ENCODE measurements at places on chromosomes 13 and 19. TPM values are rescaled to one million over a fixed set of nuclear protein-coding genes. Genes with fewer than 3 reads are reported as not detected.

GRCh38 chr19:57249329-57249728 lies 8.9 kb downstream of the ZNF805 start:
- H3K36me3 ChIP-seq: peaks cover 90% of the 10 kb centered on the region
- H3K27me3 ChIP-seq: no peaks in the 10 kb centered on the region
- H3K27ac ChIP-seq: no peak overlapping the region
- H3K4me1 ChIP-seq: no peaks in the 10 kb centered on the region
- DNase-seq: no peak
- H3K4me3 ChIP-seq: no peak overlapping the region

GRCh38 chr13:69450245-69450644 lies 657.4 kb upstream of the ATXN8OS start:
- no peaks in the 10 kb centered on the region for H3K4me1 ChIP-seq
- no peak overlapping the region for H3K4me3 ChIP-seq
- no peak for DNase-seq
- H3K36me3 ChIP-seq: no peaks in the 10 kb centered on the region
- no peaks in the 10 kb centered on the region for H3K27me3 ChIP-seq

GRCh38 chr13:49657241-49657641 lies 28.9 kb downstream of the ARL11 start:
- no peak overlapping the region for H3K4me3 ChIP-seq
- H3K4me1 ChIP-seq: no peaks in the 10 kb centered on the region
- no peaks in the 10 kb centered on the region for H3K27me3 ChIP-seq
- H3K27ac ChIP-seq: no peak overlapping the region
- peaks cover 9% of the 10 kb centered on the region for H3K36me3 ChIP-seq

DNA sequence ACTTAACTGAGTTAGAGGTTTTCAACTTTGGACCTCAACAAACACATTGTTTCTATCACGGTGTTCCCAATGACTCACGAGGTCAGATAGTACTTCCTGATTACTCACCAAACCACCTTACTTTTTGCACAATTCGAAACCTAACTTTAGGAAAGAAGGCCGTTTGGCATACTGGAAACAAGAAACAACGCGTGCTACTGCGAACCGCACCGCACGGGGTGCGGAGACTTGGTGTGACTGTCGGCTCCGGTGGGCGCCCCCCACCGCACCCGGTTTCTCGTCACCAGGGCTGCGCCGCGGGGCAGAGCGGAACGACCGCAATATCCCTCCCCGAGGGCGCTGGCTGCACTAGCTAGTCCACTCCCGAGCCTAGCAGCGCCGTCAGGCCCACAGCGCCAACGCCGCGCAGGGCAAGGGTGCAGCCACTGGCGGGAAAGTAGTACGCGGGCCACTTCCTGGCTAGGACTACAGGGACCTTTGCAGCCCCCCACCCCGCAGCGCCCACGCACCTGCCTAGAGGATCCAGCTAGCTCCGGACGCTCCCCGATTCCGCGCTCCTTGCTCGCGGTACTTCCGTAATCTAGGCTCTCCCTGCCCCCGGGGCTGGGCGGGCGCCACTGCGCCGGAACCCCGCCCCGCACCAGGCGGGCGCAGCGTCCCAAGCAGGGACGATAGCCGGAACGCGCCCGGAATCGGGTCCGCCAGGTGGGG lies at the start of gene PARP4:
PARP4 (minus strand) TSS at position 582 of the 711 bp plus-strand sequence. CDS start 9,002 bp downstream, outside the sequence.
- H3K27ac ChIP-seq: peak within 1 kb of the TSS; percentile 87
- peak; percentile 75 for DNase-seq
- H3K27me3 ChIP-seq: no peaks in the 10 kb centered on the region
- peaks cover 34% of the 10 kb centered on the region for H3K4me1 ChIP-seq

GRCh38 chr13:98060282-98060681 lies 82.6 kb upstream of the FARP1 start:
- no peaks in the 10 kb centered on the region for H3K4me1 ChIP-seq
- no peaks in the 10 kb centered on the region for H3K36me3 ChIP-seq
- no peak for DNase-seq
- H3K27me3 ChIP-seq: no peaks in the 10 kb centered on the region
- no peak overlapping the region for H3K4me3 ChIP-seq
- H3K27ac ChIP-seq: no peak overlapping the region

DNA sequence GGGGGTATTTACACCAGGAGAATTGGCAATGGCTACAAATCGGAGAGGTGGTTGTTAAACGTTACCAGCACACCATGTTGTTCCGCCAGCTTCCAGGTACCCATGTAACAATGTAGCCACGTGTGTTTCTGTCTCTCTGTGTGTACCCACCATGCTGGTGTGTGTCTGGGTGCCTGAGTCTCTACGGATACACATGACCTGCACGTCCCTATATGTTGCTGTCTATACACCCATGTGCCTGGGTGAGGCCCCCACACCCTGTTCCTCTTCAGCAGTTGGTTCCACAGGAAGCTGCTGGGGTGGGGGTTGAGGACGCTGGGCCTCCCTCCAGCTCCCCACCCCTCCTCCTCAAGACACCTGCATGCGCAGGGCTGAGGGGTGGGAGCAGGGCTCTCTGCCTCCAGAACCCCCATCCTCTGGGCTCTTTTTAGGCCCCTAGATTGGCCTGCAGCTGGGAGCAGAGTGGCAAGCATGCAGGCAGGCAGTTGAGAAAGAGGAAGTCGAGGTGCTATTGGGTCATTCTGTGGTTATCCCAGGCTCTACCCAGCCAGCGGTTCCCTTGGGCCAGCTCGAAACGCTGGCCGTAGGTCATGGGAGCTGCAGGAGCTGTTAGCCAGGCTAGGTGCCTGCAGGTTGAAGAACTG lies at the start of gene ARHGEF18:
ARHGEF18 (plus strand) TSS at position 351 of the 644 bp plus-strand sequence. CDS start 13,954 bp downstream, outside the sequence.
- H3K27ac ChIP-seq: peak within 1 kb of the TSS; percentile 93
- H3K4me1 ChIP-seq: peaks cover 67% of the 10 kb centered on the region
- peaks cover 44% of the 10 kb centered on the region for H3K36me3 ChIP-seq
- no peaks in the 10 kb centered on the region for H3K27me3 ChIP-seq

DNA sequence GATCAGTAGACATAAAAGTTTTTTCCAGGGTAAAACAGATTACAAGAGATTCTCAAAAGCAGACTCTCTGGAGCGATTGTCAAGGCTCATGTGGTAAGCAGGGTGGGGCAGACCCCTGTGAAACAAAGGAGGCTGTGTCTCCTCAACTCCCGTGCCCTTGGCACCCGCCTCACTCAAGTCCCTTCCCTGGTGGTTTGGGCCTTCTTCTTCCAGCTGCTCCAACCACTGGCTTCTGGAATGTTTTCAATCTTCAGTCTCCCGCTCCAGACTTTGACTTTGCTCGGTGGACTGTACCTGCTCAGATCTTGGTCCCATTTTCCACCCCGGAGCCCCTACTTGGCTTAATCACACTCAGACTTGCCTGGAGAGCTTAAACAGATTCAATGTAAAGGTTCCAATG lies 74.8 kb upstream of the STK24 start:
- H3K4me3 ChIP-seq: no peak overlapping the region
- no peak overlapping the region for H3K27ac ChIP-seq
- no peak for DNase-seq
- H3K36me3 ChIP-seq: no peaks in the 10 kb centered on the region
- H3K27me3 ChIP-seq: peaks cover 4% of the 10 kb centered on the region
- H3K4me1 ChIP-seq: peaks cover 2% of the 10 kb centered on the region

RAB3A gene
- 4.0 TPM for total RNA-seq

ZNF99 gene
- total RNA-seq: not detected

NEK5 gene
- not detected for total RNA-seq
